NCI-H1092 treated with DMSO at 0.1 percent for 48 hours (cell line): ENCODE measurements at places on chromosomes 7 and 10.
A peak's percentile ranks its signal among the peaks of the same experiment; 100 is the strongest.

GRCh38 chr10:45000138-45000751 lies 478 bp upstream of the ZNF22 start:
- DNase-seq, result no peak

DNA sequence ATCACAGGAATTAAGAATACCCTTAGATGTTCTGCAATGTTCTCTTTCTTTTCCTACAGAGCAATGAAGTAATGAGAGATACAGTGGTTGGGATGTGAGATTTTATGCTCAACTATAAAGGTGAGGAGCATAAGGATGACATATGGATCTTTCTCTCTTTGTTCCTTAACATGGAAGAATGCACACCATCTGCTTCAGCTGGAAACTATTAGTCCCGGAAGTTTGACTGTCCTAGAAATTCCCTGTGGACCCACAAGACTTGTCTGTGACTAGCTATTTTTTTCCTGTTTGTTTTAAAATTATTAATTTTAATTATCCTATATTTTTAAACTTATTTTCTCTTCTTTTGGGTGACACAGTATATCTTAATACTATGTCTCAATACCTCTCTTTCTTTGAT lies 80.2 kb downstream of the DKK1 start:
- DNase-seq, result no peak

DNA sequence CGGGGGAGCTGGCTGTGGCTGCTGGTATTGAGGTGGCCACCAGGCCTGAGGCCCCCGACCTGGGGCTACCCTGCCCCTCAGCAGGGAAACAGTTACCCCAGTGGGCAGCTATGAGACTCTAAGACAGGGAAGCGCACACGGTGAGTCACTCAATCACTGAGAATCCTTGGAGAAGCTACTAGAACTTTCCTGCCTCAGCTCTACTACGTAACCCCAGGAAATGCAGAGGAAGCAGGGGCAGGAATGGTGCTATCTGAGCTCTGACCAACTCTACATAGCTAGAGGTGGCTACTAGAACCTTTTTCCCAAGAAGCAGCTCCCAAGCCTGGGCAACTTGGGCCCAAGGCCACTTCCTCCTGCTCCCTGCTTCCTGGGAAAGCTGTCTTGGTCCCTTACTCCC lies 11.8 kb downstream of the DNAJB12 start:
- DNase-seq, result no peak

GRCh38 chr7:44431091-44431608 lies 59.3 kb downstream of the NUDCD3 start:
- peak; percentile 8 for DNase-seq

GRCh38 chr10:118584181-118584954 lies 11.1 kb downstream of the PRLHR start:
- DNase-seq, result no peak
